Stimulated activated naive CD4-positive, alpha-beta T cell (primary cell): ENCODE measurements at places on chromosomes 1 and 21.
A peak's percentile ranks its signal among the peaks of the same experiment; 100 is the strongest.

DNA sequence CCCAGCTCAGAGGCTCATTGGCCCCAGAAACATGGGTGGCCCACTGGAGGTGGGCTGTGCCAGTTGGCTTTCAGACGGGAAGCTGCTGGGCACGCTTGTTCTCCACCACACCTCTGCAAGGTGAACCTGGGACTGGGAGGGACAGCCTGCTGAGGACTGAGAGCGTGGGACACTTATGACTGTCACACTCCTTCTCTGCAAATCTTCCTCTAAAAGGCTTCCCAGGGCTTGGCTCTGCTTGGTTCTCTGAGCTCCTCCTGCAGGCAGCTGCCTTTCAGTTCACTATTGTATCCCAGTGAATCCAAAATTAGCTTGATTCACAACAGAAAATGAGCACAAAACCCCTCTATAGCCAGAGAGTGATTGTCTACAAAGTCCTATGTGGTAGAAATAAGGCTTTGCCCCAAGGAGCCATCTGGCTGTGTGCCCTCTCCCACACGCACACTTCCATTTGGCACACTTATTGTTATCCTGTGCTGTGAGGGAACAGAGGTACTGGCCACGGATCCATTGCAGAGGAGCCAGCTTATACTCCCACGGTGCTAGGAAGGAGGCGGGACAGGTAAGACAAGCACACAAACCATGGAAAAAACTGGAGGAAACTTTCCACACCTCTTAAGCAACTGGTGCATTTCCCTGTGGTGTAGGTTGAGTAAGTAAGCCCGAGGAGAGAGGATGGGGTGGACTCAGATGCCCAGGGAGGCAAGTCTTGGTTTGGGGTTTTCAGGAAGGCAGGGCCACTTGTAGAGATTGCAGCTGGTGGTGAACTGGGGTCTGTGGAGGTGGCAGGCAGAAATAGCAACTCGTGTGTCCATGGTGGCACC lies 18.9 kb upstream of the BTG2 start:
- no peak for DNase-seq

- DNase-seq, result no peak
These were observed 13.6 kb upstream of the LAMTOR5 start for GRCh38 chr1:110420874-110421793.

GRCh38 chr1:229843627-229844238 lies 217.7 kb downstream of the URB2 start:
- DNase-seq, result no peak

DNA sequence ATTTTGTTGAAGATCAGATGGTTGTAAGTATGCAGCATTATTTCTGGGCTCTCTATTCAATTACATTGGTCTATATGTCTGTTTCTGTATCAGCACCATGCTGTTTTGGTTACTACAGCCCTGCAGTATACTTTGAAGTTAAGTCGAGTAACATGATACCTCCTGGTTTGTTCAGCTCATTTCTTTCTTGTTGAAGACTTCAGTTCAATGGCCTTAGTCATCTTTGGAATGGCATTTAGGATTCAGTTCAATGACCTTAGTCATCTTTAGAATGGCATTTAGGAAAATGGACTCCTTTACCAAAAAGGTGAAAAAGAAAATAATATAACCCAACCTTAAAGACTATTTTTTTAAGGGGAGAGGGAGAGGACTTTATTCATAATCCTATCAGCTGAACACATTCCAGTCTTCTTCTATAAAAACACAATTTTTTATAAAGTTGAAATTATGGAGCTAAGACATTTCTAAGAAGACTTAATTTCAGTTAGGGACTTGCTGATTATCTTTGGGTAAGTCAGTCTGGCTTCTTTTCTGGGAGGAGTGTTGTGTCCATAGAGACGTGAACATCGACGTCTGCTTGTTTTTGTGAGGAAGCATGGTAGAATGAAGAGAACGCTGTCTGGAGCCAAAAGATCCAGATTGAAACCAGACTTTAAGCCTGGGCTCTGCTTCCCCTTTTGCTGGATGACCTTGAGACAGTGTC lies 48.3 kb downstream of the DDR2 start:
- DNase-seq, result no peak

DNA sequence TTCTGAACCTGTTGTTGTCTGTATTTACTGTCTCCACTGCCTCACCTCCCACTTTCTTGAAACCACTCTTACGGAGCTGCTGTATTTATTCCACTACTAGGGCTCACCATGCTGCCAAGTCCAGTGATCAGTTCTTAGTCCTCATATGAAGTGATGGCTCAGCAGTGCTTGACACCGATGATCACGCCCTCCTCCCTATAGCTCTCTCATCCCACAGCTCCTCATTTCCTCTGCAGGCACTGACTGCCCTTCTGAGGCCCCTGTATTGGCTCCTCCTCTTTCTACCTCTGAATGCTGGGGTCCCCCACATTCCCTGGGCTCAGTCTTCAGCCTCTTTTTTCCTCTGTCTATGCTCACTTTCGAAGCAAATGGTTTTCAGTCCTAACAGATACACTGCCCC lies 3.4 kb downstream of the CLCA1 start:
- no peak for DNase-seq

- DNase-seq, result no peak
These were observed 354.1 kb downstream of the SMYD3 start for GRCh38 chr1:246152986-246153431.

DNA sequence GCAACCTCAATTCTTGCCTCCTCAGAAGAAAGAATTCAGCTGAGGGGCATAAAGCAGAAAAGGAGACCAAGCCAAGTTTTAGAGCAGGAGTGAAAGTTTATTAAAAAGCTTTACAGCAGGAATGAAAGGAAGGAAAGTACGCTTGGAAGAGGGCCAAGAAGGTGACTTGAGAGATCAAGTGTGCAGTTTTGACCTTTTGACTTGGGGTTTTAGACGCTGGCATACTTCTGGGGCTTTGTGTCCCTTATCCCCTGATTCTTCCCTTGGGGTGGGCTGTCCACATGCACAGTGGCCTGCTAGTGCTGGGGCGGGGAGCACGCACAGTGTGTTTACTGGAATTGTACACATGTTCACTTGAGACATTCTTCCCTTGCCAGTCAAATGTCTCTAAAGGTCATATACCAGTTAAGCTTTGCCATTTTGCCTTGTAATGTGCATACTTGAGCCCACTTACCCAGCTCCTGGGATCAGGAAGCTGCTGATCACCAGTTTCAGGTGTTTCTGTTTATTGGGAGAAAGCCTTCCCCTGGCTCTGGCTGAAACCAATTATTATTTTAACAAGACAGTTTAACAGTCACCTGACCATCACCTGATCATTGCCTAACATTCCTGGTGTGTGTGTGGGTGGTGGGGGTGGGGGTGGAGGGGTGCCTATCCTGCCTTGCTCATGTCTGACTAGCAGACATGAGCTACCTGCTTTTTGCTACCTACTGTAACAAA lies 36.2 kb downstream of the UTP25 start:
- no peak for DNase-seq

DNA sequence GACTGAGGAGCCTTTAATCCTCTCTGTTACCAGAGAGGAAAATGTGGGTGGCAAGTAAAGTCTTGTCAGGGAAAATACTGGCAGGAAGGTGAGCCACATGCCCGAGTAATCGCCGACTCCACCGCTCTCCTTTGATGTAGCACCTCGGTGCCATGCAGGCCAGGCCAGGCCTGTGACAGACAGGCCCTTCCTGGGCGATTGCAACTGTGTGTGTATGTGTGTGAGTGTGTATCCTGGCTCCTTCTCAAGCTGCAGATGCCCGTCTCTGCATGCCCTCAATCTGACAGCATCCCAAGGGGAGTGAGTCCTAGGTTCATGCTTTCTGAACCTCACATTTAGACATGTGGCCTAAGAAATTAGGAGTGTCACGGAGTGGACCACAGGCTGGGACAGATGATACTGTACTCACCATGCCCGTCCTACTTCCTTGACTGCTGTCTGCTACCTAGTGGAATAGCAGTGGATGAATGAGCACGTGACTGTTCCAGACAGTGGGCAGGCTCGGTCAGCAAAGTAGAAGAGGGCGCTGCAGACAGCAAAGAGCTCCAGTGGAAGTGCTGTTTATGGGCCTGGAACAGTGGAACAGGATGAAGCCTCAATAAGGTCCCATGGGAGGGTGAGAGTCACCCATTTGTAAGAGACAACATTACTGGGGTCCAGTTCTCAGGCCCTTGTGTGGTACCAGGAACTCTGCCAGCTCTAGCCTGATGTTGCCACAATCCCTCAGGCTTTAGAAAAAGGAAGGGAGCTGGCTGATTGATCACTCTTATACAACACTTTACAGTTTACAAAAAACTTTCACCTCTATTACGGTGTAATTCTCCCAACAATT lies 25.3 kb downstream of the SERTAD4 start:
- DNase-seq, result no peak

DNA sequence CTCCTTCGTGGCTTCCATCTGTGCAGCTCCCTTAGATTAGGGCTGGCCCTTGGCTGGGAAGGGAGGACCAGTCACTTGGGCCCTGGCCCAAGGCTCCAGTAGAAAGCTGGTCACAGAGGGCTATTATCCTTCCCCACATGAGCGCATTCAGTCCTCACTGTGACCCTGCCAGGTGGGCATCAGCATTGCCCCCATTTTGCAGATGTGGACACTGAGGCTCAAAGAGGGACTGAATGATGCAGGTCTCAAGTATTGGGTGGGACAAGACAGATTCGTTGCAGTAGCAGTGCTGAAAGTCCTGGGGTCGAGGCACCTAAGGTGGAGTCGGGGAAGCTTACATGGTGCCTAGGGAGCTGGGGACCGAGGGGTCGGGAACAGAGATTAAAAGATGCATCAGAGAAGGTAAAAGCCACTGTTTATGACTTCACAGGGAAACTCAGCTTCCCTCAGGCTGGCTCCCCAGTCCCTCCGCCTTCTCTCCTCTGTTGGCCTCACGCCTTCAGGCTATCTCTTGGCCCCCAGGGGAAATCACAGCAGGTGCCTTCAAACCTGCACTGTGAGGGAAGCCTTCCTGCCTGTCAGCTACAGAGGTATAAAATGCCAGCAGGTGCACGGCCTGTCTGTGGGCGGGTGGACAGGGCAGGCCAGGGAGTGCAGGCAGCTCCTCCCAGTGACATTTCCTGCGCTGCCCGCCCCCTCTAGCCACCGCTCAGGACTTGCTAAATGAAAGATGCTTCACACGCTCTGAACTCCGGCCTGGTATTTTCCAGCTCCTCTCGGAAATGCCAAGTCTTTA lies 178.4 kb downstream of the GRIK3 start:
- no peak for DNase-seq

DNA sequence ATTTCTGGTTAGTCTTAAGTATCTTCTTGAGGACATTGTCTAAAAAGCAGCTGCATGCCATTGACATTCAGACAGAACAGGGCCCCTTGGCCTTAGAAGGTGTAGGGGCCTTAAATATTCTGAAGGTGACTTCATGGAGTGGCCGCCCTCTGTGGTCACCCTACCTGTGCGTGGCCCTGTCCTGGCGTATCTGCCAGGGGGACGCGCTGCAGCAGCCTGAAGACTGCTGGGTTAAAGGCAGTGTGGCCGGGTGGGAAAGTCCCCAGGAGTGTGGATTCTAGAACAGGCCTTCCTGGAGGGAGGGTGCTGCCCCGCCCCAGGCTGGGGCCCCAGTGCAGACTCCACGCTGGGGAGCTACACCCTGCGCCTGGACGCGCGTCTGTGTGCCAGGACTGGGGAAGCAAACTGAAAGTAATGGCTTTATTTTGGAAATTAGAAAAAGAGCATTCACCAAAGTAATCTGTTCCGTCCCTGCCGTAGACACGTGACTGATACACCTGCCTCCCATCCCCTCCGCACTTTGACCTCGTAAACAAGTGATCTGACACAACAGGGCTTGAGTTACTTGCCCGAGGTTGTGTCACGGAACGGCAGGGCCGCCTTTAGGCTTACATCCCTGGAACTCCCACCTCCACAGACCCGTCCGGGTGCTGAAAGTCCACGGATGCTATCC lies 1.8 kb downstream of the AGPAT3 start:
- no peak for DNase-seq

GRCh38 chr1:30589083-30589482 lies 134.3 kb downstream of the MATN1 start:
- no peak for DNase-seq

DNA sequence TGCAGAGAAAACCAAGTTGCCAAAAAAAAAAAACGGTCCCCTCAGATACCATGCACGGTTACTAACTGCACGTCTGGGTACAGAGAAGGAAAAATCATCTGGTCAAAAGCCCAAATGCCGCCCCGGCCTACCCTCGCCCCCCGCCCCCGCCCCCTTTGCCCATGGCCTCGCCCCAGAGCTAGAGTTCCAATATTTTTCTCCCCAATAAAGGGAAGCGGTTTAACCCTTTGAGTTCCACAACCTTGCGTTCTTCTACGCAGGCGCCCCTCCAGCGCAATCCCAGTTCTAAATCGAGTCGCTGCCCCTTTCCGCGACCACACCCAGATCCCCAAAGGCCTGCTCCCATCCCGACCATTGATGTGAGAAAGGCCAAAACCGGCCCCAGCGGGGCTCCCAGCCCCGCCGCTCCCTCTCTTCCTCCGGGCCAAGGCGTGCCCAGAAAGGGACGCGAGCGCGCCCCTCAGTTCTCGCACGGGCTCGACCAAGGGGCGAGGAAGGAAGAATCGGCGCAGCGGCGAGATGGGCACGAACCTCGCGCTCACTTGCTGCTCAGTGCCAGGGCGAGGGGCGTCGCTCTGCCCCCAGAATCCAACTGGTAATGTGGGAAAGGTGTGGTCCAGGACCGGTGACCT lies 797 bp downstream of the WDR47 start:
- peak; percentile 27 for DNase-seq

GRCh38 chr1:180176965-180177364 lies 22.3 kb downstream of the QSOX1 start:
- no peak for DNase-seq

GRCh38 chr1:12552951-12553921 lies 64.8 kb downstream of the DHRS3 start:
- no peak for DNase-seq

DNA sequence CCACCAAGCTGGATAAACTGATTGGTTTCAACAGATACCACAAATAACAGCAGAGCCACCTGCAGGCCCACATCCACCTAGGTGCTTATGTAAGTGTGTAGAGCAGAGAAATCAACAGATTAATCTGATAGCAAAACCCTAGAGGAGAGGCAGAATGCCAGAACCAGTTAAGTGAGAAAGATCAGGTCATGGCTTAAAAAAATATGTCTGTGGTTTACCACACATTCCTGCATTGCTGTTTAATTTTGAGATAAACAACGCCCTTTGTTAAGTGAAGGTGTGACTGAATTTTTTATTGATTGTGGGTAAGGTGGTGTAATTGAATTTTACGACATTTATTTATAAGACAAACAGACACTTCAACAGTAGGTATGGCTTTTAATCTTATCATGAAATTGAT lies 21.2 kb downstream of the CRNN start:
- no peak for DNase-seq

- no peak for DNase-seq
These were observed 56.7 kb downstream of the SLC37A1 start for GRCh38 chr21:42570362-42570761.

DNA sequence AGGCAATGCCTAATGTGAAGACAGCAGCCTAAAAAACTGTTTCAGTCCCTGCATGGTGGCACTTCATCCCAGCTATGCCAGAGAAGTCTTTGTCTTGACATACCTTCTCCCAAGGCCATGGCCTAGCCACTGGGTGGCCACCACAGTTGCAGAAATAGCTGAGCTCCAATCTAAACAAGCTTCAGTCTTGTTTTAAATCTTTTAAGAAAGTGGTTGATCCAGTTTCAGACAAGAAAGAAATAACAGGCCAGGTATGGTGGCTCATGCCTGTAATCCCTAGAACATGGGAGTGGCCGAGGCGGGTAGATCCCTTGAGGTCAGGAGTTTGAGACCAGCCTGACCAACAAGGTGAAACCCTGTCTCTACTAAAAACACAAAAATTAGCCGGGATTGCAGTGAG lies 600.0 kb upstream of the PLXNA2 start:
- no peak for DNase-seq
